ENCODE measurements at places on chromosomes 7 and 10.
A peak's percentile ranks its signal among the peaks of the same experiment; 100 is the strongest.

- no peak for DNase-seq
These were observed 30.4 kb downstream of the RAMP3 start for GRCh38 chr7:45187946-45188411.

DNA sequence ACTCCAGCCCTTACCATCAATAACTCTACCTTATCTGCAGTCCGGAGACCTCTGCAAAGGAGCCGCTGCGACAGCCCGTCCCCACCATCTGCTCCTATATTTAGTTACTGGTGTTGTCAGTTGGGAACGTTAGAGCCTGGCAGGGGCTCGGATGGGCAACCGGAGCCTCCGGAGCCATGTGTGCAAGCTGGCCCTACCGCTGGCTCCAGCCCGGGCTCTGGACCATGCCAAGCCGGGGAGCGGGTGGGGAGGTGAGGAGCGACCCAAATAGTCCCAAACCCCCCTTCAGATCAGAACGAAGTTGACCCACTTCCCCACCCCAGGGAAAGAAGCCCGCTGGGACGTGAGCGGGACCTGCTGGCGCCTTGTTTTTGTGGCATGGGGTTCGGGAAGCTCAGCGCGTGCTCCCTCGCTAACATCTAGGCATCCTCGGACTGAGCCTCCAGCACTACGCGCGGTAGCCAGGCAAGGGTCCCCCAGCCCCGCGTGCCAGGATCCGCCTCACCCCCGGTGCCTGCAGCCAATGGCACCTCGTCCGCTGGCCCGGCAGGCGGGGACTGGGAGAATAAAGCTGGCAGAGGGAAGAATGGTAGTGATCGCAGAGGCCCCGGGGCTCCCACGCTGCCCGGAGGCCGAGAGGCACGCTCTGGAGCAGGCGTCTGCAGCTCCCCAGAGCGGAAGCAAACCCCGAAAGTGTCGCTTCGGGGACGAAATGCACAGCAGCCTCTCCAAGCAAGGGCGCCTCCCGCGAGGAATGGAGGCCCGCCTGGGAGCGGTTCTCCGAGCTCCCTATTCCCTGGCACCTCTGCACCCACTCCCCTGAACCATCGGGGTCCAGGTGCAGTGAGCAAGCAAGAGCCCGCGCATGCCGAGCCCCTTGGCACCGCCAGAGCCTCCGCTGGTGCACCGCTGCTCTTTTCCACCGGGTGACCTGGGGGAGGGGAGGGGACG is 679 bp downstream of the LRRC20 start:
- DNase-seq = peak; percentile 45

DNA sequence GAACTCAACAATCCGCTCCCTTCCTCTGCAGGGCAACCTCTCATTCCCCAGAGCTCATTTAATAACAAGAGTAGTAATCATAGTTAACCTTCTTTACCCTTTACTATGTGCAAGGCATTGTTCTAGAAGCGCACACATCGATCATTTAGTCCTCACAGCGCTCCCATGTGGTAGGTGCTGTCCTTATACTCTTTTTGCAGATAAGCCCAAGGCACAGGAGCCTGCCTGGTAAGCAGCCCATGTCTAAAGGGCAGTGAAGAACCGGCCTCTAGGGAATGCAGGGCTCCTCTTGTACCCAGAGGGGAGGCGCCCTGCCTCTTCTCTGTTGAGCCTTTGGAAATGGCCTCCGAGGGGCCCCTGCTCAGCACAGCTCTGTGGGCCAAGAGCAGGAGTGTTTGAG is 14.3 kb downstream of the CHST3 start:
- DNase-seq = no peak

GRCh38 chr10:65614956-65615565 is 1310.8 kb upstream of the LRRTM3 start:
- DNase-seq = no peak

DNA sequence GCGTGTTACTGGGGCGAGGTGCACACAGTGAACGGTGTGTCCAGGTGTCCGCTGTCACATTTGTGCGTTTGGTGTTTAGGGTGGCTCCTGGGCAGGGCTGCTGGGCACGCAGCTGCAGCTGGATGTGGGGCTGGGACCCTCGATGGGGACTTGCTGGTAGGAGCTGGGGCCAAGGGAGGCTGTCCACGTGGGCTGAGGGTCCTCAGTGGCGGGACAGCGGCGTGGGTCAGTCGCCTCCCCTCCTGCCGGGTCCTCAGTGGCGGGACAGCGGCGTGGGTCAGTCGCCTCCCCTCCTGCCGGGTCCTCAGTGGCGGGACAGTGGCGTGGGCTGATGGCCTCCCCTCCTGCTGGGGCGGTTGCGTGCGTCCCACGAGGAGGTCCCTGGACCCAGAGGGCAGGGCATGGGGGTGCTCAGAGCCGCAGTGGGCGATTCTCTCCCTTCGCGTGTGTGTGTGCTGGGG is 68.5 kb downstream of the INPP5A start:
- DNase-seq = no peak

- DNase-seq = no peak
These were observed 21.8 kb downstream of the AKR1E2 start for GRCh38 chr10:4847561-4848355.

DNA sequence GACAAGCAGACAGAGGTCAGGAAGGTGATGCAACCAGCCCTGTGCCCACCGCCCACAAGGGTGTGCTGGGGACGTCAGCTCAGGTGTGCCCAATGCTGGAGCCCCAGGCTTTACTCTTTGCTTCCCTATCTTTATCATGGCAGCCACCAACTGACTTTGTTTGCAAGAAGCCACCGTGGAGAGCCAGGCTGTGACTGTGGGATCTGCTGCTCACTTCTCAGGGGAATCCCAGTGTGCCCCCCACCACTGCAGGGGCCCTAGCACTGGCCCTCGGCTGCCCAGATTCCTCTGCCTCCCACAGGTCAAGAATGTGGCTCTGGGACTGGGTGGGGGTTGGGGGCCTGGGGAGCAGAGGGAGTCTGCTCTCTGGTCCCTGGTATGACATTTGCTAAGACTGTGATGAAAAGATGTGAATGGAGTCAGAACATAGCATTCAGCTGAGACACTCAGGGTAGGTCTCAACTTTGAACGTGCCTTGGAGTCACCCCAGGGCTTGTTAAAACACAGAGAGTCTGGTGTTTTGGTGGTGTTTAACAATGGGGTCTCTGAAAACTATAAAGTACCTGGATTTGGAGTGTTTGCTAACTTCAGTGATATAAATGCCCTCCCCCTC is 47.3 kb downstream of the ARHGAP22 start:
- DNase-seq = no peak

- DNase-seq = no peak
These were observed 6.5 kb upstream of the MCU start for GRCh38 chr10:72685264-72685921.

GRCh38 chr7:159083001-159083697 is 61.5 kb downstream of the VIPR2 start:
- DNase-seq = no peak

DNA sequence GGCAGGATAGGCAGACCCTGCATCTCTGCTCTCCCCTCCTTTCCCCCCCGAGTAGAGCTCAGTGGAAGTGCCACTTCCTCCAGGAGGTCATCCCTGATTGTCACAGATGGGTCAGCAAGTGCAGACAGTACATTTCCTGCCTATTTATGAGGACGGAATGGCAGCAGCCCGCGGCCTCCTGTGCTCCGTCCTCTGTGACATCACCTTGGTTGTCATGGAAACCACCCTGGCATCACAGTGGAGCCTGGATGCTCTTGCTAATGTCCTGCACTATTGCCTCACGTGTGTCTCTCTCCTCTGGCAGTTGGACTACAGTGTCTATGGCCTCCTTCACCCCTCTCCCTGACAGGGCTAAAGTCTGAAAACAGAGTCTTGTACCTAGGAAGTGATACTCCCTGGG is 148.6 kb downstream of the SH3PXD2A start:
- DNase-seq = no peak

GRCh38 chr10:91768123-91768522 is 30.1 kb upstream of the TNKS2 start:
- no peak for DNase-seq

- DNase-seq = no peak
These were observed 101.7 kb upstream of the SLC26A5 start for GRCh38 chr7:103547451-103548284.

DNA sequence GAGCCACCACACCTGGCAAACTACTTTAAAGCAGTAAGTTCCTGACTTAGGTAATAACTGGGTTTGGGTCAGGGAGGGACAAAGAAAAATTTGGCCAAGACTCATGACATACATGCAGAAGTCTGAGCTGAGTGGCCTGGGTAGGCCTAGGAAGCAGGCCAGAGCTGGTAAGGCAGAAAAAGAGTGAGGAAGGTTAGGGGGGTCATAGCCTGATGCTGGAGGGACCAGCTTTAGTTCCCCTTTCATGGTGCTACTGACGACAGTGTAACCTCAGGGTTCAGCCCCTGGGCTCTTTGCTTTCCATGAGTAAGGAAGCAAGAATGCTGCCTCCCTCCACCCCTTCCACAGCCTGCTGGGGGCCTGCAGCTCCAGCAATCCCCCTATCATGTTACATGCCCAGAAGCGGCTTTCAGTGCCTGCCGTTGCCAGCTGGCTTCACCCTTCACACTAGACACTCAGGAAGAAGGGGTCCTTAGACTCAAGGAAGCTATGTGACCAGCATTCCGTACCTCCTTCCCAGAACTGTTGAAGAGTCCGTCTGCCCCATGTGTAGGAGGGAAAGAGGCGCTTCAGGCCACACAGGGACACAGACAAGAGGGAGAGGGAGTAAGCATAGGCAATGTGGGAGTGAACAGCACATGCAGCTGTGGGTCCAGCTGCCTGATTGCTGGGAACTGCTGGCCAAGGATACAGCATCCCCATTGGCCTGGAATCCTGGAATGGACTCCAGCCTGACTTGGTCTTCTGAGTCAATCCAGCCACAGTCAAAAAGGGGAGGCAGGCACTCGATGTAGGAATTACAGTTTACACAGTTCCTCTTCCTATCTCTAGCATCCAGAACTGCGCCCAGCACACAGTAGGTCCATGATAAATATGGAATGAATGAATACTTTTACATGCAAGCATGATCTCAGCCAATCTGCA is 4.1 kb upstream of the PLAU start:
- peak; percentile 39 for DNase-seq

GRCh38 chr10:68987611-68988010 is 992 bp upstream of the KIFBP start:
- DNase-seq = no peak

DNA sequence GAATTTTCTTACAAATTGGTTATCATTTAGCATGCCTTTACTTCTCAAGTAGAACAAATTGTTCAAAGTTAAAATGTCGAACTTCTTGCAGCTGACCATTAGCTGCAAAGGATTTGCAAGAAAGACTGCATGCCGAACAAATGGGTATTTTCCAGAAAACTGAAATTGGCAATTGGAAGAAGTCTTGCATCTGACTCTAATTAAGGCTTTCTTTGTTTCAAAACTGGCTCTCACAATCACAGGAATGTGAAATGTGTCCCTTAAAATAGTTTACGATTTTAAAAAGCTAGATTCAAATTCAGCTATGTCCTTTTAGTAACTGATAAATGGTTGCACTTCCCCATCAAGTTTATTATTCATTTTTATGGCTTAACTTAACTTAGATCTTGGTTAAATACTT is 207.9 kb downstream of the ARL4A start:
- DNase-seq = no peak

GRCh38 chr10:62005281-62005680 is 103.8 kb downstream of the ARID5B start:
- no peak for DNase-seq

GRCh38 chr7:151484971-151485707 is 34.6 kb downstream of the RHEB start:
- no peak for DNase-seq

DNA sequence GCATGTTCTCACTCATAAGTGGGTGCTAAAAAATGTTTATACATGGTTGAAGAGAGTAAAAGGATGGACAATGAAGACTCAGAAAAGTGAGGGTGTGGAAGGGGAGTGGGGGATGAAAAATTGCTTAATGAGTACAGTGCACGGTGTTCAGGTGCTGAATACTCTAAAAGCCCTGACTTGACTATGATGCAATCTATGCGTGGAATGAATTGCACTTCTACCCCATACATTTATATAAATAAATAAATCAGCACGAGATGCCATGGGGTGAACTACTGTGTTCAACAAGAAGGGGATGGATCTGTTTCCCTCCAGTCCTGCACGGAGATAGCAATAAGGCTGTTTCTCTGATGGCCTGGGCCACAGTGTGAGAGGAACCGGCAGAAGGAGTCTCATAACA is 254.3 kb upstream of the LYZL1 start:
- no peak for DNase-seq

GRCh38 chr7:90846192-90846591 is 250.1 kb downstream of the CDK14 start:
- no peak for DNase-seq

DNA sequence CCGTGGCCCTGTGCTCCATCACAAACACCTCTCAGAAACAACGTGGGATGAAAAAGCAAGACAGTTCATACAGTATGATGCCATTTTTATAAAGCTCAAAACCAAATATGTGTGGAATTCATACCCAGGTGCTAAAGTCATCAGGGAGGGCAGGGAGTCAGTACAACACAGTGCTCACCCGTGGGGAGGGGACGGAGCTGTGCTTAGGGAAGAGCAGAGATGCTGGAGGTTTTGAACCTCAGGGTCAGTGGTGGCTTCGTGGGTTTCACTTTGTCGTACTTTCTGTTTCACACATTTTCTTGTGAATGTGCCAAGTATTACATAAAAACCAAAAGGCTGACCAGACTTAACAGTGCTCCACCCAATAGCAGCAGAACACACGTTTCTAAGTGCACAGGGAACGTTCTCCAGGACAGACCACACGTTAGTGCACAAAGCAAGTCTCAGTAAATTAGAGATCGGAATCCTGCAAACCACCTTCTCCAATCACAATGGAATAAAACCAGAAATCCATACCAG is 21.2 kb downstream of the ZMIZ2 start:
- no peak for DNase-seq

DNA sequence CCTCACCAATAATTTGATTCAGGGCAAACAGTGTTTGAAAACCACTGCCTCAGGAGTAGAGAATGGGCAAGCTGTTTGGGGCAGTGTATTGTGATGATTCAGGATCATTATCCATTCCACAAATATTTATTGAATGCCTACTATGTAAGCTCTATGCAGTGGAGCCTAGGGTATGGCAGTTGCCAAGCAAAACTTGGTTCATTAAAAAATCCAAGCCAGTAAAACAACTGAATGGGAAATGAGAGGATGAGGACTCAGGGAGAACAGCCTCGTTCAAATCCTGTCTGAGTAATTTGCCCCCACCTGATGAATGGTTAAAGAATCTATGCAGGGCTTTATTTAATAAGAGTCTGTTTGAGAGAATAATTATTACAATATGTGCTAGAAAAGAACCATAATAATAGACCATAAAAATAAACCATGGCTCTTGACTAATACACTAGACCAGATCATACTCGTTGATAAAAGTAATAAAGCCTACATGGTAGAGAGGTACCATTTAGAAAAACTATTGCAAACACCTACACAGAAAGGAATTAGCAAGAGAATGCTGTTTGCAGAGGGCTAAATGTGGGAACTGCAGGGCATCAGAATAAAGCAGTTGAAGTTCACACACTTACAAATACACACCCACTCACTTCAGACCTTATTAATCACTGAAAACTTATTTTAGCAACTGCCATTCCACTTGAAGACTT is 71.7 kb downstream of the CREB5 start:
- DNase-seq = no peak

DNA sequence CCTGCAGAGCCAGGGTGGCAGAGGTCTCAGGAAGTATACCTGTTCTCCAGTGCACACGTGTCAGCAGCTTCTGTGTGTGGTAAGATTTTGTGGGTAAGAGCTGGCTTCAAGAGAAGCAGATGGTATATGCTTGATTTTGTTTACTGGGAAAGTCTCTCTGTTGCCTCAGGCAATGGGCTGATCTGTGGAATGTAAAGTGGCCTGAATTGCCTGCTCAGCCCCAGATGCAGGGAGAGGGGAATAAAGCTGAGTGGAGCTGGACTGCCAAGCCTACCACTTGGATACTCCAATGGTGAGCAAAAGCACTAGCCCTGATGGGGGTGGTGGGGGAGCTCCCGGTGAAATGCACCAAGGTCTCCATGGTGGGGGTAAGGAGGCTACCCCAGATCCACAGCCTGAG is 156.1 kb downstream of the WDR11 start:
- no peak for DNase-seq
